ENCODE measurements at places on chromosomes 4 and X.
A peak's percentile ranks its signal among the peaks of the same experiment; 100 is the strongest.

GRCh38 chrX:1909419-1910206, 294.8 kb downstream of the ASMT start:
- DNase-seq: no peak

DNA sequence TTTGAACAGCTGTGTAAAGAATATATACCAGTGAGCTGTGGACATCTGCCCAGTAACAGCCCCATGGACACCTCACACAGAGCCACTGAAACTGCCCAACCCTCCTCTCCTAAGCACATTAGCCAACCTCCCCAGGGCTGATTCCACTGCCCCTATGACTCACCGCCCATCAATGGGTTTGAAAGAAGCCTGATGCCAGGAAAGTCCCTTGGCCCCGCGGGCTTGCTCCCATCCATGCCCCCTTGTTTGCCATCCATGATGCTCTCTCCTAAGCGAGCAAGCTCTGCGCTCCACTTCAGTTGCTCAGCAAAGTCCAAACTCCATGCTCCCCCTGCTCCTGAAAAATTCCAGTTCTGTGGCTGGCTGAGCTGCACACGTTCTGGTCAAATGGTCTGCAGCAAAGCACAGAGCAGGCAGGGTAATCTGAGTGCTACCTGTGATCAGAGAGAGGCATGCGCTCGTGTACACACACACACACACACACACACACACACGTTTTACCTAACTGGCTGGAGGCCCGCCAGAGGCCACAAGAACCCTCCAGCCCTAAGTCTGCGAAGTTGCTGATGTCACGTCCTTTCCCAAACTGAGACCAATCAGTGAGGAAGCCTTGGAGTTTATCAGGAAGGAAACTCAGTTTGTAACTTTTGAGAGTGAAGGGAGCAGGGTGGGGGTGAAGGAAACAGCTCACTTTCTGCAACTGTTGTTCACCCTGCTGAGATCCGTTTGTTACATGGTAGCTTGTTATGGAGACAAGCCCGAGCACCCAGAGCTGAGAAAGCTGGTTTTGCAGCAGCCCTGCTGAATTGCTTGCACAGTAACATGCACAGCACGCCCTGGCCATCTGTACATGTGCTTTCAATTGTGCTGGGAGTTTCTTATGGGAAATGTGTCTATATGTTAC, at the start of gene ASB9:
Gene ASB9, minus strand, starts transcription at position 466 of the 904 bp plus-strand sequence. Its CDS starts 209 bp downstream, at position 257.
- no peak for DNase-seq

GRCh38 chrX:23434356-23434884, 99.8 kb downstream of the PTCHD1 start:
- peak; percentile 20 for DNase-seq

- DNase-seq: no peak
These were observed 154.9 kb upstream of the BMP3 start for GRCh38 chr4:80875642-80876041.

GRCh38 chr4:185307136-185307950, 88.4 kb downstream of the LRP2BP start:
- DNase-seq: no peak

GRCh38 chrX:135740681-135741149, 27.3 kb downstream of the CT45A1 start:
- DNase-seq: no peak

- peak; percentile 83 for DNase-seq
These were observed 42.4 kb upstream of the SLC2A9 start for GRCh38 chr4:10063544-10064300.

GRCh38 chr4:180084561-180084960, 2158.6 kb upstream of the TENM3 start:
- no peak for DNase-seq

GRCh38 chr4:172578712-172579111, 589.9 kb upstream of the GALNT7 start:
- DNase-seq: no peak

DNA sequence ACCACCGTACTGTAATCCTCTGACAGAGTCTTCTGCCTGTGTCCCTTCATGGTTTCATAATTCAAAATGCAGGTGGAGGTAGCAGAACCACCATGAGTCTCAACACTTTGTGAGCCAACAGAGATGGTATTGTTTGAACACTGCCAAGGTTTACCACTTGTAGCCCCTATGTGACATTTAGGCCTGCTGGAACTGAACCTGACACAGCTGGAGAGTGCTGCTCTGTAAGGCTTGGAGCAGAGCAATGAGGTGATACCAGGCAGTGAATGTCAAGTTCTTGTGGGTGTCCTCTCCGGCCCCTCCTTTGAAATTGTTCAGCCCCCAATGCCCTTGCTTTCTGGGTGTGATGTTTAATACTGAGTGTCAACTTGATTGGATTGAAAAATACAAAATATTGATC, 1042.9 kb downstream of the ARAP2 start:
- DNase-seq: no peak

DNA sequence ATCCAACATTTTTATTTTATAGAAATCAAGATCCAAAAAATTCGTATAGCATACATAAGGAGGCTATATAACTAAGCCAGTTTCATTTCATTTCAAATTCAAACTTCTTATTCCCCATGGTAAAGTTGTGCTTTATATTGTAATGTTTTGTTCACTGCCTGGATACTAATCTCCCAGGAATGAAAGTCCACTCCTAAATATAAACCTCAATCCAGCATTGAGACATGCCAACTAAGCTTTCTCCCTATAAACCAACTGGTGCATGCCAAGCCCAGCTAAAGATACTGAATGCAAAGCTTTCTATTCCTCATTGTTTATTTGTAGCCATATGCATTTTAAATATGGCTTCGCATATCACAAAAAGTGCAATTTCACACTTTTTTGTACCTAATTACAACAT, 63.8 kb upstream of the INPP4B start:
- DNase-seq: no peak

GRCh38 chr4:173311368-173311767, 22.8 kb downstream of the HMGB2 start:
- no peak for DNase-seq

GRCh38 chr4:26010304-26010703, 96.3 kb downstream of the SMIM20 start:
- DNase-seq: no peak

DNA sequence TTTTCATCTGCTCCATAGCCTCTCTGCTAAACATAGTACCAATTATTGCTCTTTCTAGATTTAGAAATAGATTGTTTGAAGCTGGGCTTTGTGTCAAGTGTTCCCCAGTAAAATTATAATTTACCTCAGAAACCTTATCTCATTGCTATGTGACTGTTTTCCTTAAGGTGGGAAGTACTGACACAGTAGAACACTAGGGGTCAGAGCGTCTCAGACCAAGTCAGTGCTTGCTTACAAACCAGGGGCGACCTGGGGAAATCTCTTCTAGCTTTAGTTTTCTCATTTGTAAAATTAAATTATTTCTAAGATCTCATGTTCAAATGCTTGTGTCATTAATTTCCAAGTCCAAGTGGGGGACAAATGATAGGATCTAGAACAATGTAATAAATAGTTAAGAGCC, 360.4 kb downstream of the RAPGEF2 start:
- no peak for DNase-seq

- DNase-seq: no peak
These were observed 52.7 kb upstream of the FTHL17 start for GRCh38 chrX:31124536-31124935.

DNA sequence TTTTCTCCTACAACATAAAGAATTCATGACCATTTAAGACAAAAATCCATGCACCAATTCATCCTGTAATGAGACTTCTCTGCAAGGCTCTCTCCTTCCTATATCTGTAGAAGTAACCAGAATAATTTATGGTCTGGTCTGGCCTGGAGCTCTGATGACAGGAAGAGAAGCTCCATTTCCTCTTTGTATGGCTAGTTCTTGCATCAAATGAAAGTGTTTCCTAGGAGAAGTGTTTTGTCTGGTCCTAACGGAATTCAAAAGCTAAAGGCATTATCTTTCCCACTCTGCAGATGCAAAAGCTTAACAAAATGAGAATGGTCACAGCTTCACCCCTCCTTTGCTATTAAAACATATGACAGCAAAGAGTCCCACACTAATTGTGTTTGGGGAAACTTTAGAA, 55.1 kb downstream of the SPATA18 start:
- DNase-seq: no peak

- DNase-seq: no peak
These were observed 17.7 kb downstream of the PCDH18 start for GRCh38 chr4:137514406-137515111.

DNA sequence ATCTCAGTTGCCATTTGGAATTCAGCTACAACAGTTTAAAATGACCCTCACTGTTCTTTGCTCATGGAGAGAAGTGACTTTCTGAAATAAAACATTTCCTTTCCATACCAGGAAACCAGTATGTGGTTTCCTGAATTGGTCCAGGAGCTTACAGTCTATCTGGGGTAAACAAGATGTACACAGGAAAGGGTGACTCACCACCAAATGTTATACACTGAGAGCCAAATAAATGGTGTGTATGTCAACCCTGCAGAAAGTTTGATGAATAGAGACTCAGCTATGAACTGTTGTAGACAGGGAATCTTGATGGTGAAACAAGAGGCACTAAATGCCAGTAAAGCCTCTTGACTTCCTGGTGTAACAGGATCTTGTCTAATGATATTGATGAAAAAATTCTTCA, 100.4 kb downstream of the HS6ST2 start:
- no peak for DNase-seq

DNA sequence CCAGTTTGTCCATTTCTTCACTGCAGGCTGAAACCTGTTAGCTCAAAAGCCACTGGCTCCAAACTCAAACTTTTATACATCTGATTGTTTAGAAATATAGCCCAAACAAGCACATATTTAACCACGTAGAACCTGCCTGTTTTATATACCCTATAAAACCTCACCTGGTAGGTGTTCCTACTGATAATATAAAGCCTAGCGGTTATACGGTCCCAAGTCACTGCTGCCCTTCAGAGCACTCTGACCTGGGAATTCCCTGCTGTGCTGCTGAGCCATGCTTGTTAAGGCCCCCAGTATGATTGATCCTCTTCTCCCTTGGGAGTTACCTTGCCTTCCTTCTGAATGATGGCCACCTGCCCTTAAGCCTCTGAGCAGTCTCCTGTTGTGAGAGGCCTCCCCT, 432.8 kb upstream of the LCORL start:
- no peak for DNase-seq

DNA sequence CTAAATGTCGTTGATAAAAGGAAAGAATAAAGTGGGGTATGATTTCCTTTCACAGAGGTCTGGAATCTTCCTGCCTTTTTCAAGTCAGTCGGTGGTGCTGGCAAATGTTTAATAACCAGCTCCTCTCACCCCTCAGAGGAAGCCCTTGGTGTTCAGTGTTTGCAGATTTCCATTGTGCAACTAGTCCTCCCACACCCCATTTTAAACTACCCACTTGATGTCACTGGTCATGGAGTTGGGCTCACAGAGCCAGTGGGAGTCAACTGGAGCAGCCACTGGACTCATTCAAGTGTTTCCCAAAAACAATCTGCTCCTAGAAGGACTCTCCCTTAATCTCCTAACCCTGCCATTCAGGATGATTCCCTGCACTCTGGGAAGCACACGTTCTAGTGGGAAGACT, 149.2 kb downstream of the PTTG2 start:
- DNase-seq: no peak

DNA sequence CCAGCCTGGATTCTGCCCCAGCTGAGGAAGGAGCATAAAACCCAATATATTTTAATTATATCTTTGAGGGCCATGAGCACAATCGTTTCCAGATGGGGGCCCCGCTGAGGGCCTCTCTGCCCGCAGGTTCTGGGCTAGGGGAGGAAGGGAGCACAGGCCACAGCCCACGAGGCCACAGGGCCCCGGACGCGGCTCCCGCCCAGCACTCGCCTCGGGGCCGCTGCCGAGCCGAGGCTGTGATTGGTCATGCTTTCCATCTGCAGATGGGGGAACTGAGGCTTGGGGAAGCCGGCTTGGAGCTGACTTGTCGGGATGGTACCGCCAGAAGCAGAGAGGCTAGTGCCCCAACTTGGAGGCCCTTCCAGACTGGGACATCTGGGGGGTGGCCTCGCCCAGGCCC, 34.0 kb downstream of the TACC3 start:
- DNase-seq: no peak

DNA sequence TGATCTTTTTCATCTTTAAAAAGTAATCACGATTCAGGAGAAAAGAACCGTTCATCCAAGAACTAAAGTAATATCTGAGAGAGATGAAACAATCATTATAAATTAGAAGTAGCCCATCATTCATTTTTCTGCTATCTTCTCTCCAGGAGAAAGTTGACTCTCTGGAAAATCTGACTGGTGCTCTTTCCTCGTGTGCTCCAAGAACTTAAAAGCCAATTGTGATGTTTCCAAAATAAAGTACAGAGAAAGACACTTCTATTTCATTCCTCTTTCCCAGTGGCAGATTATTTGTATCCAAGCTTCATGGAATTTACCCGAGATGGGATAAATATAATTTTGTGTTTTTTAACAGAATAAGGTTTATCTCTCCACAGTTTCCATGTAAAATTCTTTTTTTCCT, 212.5 kb upstream of the NOCT start:
- no peak for DNase-seq

GRCh38 chr4:106601519-106601918, 232.9 kb upstream of the GIMD1 start:
- no peak for DNase-seq

DNA sequence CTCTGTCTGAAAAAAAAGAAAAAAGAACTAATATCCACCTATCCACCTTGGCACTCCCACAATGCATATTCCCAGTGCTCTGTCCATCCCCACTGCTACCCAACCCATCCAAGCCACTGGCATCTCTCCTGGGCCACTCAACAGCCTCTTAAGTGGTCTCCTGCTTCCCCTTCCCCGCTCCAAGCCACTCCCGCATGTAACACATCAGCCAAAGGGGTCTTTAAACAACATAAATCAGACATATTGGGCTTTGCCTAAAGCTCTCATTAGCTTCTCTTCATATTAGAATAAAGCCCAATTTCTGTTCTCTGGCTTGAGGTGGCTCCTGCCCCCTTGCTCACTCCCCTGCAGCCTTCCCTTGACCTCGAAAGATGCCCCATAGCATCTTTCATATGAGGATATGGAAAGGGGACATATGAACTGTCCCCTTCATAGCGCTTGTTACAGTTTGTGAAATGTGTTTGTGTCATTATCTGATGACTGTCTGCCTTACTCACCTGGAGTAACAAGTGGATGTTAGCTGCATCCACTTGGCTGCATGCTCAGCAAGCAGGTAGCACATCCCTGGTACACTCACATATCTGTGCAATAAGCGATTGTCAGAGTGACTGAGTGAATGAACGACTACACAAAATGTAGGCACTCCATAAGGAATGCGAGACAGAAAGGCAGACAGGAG, 3.1 kb downstream of the BLOC1S4 start:
- DNase-seq: no peak

DNA sequence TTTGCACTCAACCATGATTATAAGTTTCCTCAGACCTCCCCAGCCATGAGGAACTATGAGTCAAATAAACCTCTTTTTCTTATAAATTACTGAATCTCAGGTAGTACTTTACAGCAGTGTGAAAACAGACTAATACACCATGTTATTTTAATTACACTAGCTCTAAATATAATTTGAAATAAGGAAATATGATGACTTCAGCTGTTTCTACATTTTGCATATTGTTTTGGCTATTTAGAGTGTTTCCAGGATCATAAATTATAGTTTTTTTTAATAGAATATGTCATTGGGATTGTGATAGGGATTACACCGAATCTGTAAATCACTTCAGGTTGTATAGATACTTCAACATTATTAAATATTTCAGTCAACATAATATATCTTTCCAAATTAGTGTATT, 43.9 kb downstream of the UGT2B10 start:
- DNase-seq: no peak
